ENCODE measurements at places on chromosomes 6 and 20.

GRCh38 chr6:30446259-30446658, 43.0 kb upstream of the HLA-E start:
- DNase-seq: no peak

- peak; percentile 84 for DNase-seq
Observed at GRCh38 chr20:1802385-1803060, 92.7 kb upstream of the SIRPA start.

GRCh38 chr20:2736441-2736840, 43.9 kb downstream of the EBF4 start:
- DNase-seq: no peak

- no peak for DNase-seq
Observed at GRCh38 chr20:4925842-4926530, 75.3 kb downstream of the SLC23A2 start.

DNA sequence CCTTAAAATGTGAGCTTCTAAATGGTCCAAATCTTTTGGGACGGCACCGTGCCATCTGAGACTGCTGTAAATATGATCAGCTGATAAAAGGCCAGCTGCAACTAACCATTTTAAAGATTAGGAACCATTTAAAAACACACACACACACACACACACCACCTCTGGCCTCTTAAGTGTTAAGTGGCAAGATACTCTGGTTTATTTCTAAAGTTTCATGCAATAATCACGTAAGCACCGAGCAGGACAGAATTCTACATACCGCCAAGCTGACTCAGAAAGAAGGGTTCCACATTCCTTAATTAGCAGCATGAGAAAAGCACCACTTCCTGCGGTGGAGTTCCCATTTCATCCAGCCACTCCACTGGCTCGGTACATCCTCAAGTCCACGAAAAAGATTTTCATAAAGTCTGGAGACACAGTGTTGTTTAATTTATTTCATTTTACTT, 17.8 kb upstream of the ZNF217 start:
- no peak for DNase-seq

- DNase-seq: no peak
Observed at GRCh38 chr6:170114187-170114945, 176.5 kb downstream of the DLL1 start.

DNA sequence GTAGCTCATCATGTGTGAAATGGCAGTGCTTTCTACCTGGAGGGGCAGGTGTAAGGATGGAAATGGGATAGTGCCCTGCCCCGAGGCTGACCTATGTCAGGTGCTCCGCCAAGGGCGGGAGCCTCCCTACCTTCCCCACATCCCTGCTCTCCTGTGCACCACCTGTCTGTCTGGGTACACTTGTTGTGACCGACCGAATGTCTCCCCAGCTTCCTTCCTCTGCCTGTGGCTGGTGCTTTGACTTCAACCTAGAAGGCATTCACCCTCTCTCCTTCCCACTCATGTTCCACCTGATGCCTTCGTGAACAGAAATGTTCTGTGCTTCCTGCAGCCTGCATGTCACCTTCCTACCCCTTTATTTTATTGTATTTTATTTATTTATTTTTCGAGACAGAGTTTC, 114.8 kb downstream of the SCML4 start:
- DNase-seq: no peak

DNA sequence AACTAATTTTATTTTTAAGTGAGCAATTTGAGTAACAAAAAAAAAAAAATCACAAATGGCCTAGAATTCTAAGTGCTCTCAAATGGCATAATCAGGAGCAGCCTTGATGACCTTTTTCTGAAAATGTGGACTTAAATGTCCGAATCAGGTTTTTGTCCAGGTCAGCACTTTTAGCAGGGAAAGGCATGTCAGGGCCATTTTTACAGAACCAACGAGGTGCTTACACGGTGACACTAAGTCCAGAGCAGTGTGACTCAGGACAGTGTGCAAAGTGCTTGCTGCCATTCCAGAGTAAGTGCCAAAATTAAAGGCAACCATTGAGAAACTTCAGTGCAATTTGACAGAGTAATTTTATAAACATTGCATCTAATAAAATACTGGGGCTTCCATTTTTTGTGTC, 127.8 kb downstream of the KIF16B start:
- DNase-seq: no peak

DNA sequence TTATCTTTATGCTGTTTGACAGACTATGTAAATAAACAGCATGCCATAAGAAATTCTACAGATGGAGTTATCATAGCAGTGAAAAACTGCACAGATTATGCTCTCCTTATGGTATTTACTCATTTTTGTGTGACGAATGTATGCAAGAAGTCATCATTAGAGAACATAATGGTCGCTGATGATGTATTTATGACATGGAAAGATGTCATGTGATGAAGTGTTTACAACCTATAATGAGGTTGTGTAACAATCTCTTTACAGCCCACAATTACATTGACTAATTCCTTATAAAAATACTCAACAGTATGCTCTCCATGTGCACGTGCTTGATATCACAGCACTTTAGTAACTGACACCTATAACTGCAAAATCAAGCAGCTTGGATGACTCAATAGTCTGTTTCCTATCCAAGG, 192.4 kb downstream of the BMP2 start:
- no peak for DNase-seq

DNA sequence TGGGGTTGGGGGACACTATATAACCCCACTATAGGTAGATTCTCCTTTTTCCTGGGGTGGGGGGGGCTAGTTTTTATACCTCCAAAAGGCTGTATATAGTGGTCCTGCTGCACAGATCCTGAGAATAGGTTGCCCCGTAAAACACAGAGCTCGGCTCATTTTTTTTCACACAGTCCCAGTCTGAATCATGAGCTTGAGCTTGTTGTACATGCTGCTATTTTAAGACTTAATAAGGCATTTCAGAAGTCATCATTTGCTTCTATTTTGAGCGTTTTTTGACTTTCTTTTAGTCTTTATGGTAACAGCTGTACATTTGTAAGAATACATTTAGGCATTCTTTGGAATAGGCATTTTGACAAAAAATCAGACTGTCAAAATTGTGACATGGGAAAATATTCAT, 30.5 kb downstream of the SLC9A8 start:
- DNase-seq: no peak

DNA sequence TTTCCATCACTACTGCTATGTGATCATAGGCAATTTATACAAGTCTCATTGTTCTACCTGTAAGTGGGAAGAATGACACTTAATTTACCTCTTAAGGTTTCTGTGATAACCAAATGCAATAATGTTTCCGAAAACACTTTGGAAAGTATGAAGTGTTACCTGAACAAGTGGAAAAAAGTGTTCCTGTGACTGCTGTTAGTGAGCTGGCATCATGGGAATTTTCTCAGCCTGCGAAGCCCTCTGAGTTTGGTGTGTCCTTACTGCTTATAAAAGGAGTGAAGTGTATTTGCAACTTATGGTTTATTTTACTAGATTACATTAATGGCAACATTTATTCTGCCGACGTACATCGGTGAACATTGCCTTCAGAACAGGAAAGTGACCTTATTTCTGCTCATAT, 133.0 kb downstream of the AKAP7 start:
- no peak for DNase-seq

DNA sequence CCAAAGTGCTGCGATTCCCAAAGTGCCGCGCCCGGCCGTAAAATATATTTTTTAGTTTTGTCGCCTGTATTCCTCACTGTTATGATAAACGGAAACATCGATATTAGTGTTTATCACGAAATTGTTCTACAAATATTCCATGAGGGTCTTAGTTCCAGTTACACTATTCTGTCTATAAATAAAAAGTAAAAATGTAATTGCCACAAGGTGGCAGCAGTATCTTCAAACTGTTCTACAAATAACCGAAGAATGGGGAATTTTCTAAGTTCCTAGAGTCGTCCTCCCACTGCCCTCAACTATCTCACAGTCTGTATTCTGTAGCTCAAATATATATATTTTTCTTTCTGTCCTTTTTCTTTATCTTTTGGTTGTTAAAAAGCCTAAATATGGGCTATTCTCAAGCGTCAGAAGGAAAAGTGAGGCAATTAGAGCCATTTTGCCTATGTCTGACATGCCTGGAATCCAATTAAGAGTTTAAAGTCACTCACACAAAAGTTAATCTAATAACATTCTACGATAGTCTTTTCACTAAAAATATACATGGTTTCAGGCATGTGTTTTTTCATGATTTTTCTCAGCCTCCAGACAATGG, 14.2 kb upstream of the FAM162B start:
- peak; percentile 71 for DNase-seq

DNA sequence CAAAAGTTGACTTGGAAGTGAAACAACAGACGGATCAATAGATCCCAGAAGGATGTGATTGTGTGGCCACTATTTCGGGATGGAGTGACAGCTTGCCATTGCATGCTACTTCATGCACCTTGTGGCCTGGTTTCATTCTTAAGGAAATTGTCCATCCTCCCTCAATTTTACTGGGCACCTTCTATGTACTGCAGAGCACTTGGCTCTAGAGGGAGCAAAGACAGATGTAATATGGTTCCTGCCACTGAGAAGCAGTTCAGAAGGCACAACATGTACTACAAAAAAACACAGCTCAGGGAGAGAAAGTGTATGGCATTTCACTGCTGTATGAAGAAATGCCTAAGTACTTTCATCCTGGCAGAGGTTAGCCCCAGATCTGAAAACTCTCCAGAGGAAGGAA, 91.9 kb downstream of the FOXA2 start:
- DNase-seq: no peak

DNA sequence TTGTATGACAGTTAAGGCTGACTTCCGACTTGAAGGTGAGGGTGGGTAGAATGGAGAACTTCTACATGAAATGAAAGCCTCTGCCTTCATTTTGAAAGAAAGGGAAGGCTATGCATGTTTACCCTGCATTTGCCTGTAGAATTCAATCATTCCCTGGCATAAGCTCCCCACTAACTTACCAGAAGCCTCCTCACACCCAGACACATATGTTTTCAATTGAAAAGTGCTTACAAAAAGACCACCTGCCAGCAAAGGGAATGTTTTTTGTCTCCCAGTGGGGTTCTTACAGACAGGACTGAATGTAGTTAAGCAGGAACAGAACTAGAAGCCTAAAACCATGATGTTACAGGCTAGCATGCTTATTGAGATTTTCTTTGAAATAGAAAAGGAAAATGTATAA, 392.1 kb upstream of the HSF2 start:
- DNase-seq: no peak

DNA sequence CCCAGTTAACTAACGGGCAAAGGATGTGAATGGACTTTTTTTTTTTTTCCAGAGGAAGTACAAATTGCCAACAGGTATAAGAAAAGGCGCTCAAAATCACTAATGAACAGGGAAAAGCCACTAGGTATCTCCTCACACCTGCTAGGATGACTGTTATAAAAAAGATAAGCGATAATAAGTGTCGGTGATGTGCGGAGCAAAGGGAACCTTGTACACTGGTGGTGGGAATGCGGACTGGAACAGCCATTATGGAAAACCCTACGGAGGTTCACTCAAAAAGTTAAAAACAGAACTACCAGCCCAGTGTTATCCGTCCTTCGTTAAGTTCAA, 787 bp upstream of the RAB32 start:
- no peak for DNase-seq

DNA sequence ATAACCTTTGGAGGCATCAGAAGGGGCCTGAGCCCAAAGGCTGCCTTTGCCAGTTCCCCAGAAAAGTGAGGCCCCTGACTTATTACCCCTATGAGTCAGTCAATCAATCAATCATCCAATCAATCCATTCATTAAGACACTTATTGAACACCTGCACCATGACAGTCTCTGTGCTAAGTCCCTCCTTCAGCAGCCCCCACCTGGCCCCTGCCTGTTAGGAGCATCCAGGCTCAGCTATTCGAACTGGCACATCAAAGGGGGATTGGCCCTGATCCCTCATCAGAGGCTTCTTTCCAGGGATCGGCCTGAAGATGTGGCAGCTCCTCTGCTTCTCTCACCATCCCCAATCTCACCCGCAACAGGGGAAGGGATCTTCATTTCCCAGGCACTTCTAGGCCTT, 27.7 kb upstream of the VEGFA start:
- no peak for DNase-seq

- DNase-seq: peak; percentile 60
Observed at GRCh38 chr20:15848995-15849610, 724.1 kb downstream of the KIF16B start.

DNA sequence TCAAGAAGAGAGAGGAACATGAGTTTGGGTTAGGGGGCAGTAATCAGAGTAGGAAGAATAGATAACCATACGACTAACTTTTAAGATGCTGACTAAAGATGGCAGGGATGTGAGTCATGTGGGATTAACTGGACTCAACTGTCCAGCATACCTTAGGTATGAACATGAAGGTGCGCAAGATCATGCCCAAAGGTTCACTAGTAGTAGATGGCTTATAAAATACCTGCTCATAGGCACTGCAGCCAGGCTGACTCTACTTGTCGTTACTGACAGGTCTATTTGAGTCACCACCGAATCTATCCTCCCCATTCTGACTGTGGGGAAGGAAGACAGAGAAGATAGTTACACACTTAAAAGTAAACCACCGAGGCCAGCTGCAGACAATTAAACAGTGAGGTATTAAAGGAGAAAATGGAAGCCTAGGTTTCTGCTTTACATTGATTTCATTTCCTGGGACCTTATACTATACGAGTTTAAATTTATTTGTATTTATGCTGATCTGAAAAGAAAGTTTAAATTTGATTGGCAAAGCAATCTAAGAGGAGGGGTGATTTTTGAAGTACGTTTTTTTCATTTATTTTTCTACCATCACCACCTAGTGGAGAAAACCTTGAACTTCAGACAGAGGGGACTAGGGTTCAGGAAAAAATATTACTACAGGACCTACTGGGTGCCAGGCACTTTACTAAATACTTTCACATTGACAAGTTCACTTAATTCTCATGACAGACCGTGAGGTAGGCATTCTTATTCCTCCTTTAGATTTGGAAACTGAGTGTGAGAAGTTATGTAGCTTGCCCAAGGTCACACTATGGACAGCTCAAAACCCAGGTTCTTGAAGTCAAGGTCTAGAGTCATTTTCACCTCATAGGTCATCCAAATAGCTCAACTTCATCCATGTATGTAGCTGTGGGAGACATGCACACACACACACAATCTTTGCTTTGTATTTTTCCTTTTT, 4.0 kb upstream of the WRNIP1 start:
- DNase-seq: no peak

All from HAP-1 (cell line).